SJCRH30 (cell line): ENCODE measurements at places on chromosomes 11 and 22. TPM values are rescaled to one million over a fixed set of nuclear protein-coding genes. Genes with fewer than 3 reads are reported as not detected.

DNA sequence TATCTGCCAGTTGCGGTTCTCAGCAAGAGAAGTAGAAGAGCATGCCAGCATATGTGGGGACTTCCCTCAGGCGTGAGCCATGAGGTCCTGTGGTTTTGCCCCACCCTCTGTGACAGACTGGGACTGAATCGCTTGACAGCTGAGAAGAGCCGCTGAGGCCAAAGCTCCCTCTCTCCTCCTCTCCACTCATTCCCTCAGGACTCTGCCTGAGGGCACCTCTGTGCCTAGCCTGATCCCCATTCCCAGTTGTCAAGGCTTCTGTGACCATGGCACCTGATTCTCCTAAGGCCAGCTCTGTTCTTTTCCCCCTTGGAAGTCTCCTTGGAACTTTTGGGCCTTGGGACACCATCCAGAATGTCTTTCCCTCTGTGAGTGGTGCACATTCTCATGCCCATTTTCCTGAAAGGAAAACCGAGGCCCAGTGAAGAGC is 27.0 kb downstream of the ART5 start:
- DNase-seq: peak; percentile 70

DNA sequence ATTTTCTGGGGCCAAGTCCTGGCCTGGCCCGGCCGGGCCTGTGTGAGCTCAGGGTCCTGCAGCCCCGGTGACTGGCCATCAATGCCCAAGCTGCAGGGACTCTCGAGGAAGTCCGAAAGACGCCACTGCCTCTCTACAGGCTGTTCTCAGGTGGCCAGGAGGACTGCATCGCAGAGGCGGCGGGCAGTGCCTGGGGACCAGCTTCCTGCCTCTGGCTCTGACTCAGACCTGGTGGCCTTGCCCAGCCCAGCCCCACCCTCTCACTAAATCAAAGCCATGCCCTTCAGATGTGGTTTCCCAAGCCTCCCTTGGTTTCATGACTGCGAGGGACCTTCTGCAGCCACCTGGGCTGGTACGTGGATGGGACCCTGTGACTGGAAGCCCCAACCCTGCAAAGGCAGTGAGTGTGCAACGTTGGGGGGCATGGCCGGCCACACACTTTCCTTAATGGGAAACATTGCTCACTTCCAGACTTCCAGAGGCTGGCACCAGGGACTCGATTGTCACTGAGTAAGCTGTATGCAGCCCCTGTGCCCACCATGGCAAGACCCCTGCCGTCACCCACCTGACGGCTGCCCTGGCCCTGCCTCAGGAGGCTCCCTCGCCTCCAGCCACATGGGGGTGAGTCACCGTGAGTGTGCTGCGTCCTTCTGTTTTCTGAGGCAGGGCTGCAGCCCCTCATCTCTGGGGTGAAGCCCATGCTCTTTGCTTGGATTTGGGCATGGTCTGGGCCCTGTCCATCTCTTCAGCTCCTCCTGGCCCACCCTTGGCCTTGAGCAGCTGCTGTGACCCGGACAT is 6.0 kb upstream of the FGF3 start:
- DNase-seq: no peak

SLC37A4 gene
- total RNA-seq: 8.7 and 9.8 TPM in 2 replicates

RIMBP3C gene
- total RNA-seq: 0.28 and 0.49 TPM in 2 replicates

DNA sequence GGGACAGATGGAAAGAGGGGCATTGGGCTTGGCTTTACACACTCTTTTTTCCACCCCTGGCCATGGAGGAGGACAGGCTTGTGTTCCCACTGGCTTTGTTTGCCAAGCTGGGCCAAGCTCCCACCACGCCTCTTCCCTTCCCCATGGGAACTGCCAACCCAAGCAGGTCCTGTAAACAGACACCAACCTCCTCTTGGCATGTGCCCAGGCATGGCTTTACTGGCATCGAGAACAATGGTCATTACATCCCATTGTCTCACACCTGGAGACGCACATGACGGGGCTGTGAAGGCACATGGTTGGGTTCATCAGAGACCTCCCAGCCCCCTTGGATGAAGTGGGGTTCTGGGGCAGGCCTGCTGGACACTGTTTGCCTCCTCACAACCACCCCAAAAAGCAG is 11.7 kb downstream of the SEC14L3 start:
- no peak for DNase-seq

- no peak for DNase-seq
These were observed 333.0 kb upstream of the NARS2 start for GRCh38 chr11:78907636-78908035.

ZP1 gene
- total RNA-seq: not detected in 2 replicates

KCNJ5 gene
- 3.1 and 3.2 TPM in 2 replicates for total RNA-seq

DNA sequence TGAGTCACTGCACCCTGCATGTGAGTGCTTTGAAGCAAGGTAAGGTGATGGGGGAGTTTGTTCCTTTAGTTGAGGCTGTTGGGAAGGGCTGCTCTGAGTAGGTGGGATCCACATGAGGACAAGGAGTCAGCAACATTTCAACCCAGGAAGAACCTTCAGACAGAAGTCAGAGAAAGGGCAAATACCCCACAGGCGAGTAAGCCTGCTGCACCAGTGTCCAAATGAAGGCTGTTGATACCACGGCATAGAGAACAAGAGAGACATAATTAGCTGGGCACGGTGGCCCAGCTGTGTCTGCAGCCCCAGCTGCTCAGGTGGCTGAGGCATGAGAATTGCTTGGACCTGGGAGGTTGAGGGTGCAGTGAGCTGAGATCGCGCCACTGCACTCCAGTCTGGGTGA is 54.3 kb upstream of the CLMP start:
- no peak for DNase-seq

- DNase-seq: peak; percentile 50
These were observed 27.8 kb downstream of the RELT start for GRCh38 chr11:73404048-73404447.

DNA sequence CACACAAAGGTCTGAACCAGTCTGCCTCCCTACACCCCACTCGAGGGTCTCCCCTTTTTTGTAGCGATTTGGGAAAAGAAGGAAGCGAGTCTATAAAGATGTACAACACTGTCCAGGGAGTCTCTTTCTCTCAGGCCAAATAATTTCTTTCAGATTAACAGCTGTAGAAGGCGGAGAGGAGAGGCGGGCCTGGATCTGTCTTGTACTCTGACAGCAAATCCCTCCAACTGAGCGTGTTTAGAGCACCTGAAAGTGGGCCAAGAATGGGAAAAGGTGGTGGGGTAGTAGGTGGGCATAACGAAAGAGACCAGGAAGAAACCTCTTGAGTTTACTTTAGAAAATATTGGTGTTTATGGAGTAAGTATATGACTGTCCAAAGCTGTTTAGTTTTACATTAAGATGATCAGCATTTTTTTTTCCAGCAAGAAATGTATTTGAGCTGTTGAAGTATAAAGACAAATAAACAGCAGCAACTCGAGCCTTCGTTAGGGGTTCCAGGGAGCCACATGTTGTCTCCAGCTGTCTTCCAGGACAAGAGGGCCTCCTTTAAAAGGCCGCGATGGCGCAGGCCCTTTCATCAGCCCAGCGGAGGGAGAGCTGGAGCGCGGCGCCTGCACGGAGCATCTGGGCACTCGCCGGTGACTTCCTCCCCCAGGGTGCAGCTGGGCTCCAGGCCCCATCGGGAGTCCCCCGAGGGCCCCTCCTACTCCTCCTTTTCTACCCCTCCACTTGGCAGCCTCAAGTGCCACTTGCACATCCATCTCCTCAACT is 34.9 kb downstream of the SCUBE1 start:
- peak; percentile 78 for DNase-seq

DNA sequence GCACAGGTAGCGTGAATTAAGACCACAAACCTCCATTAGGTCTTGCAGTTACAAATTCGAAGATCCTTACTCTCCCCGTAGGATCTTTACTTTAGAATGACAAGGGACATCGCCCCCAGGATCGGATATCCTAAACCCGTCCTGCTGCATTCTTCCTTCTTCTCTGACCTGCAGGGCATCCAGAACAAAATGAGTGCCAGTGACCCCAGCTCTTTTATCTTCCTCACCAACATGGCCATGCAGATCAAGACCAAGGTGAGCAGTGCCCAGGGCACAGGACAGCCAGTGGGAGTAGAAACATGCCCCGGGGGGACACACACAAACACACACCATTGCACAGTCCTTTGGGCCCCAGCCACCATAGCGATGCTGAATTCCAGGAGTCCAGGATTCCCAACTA is 42.6 kb upstream of the MPEG1 start:
- no peak for DNase-seq

GRCh38 chr11:75083217-75083605 is 13.5 kb downstream of the OR2AT4 start:
- DNase-seq: peak; percentile 73

GAB4 gene
- not detected in 2 replicates for total RNA-seq
